Neural crest cell (in vitro differentiated cells): ENCODE measurements at places on chromosomes 12 and 14. TPM values are rescaled to one million over a fixed set of nuclear protein-coding genes. Genes with fewer than 3 reads are reported as not detected.

Gene WNT1
- total RNA-seq, result 1.2 and 2.1 TPM in 2 replicates

Gene SLC25A21
- total RNA-seq, result 2.2 and 4.2 TPM in 2 replicates

Gene LRRIQ1
- total RNA-seq, result 3.8 and 4.3 TPM in 2 replicates

Gene CIDEB
- total RNA-seq, result not detected in 2 replicates

Gene TAS2R46
- total RNA-seq, result 0.43 and 0.89 TPM in 2 replicates

Gene LRTM2
- total RNA-seq, result 0.19 TPM in 1 of 2 replicates, not detected in the other

Gene PMEL
- 36.9 and 39.9 TPM in 2 replicates for total RNA-seq

Gene CLEC9A
- not detected in 2 replicates for total RNA-seq

Gene SLC10A1
- not detected in 2 replicates for total RNA-seq

Gene MANSC4
- total RNA-seq, result not detected in 2 replicates

Gene DHH
- total RNA-seq, result 1.5 TPM in 2 replicates

DNA sequence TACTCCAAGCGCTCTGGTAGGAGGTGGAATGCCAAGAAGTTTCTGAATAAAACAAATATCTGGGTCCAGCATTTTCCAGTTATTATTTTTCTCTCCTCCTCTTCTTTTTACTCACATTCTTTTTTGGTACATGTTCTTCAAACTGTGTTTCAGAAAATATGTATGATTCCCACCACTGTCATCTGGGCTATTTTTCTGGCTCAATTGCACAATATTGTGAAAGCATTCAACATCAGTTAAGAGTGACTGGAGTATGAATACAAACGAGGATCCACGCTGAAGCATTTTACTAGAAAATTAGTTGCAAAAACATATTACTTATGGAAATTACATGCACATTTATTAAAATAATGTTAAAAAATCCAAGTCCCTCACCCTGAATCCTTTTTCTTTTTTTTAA is 61.5 kb downstream of the KCNMB4 start:
- no peak for DNase-seq

- DNase-seq, result no peak
Observed at GRCh38 chr12:128339126-128339520, 72.2 kb downstream of the TMEM132C start.

- no peak for DNase-seq
Observed at GRCh38 chr12:48764521-48764920, 24.4 kb downstream of the ADCY6 start.

- no peak for DNase-seq
Observed at GRCh38 chr14:45610318-45610717, 357.3 kb upstream of the MIS18BP1 start.

DNA sequence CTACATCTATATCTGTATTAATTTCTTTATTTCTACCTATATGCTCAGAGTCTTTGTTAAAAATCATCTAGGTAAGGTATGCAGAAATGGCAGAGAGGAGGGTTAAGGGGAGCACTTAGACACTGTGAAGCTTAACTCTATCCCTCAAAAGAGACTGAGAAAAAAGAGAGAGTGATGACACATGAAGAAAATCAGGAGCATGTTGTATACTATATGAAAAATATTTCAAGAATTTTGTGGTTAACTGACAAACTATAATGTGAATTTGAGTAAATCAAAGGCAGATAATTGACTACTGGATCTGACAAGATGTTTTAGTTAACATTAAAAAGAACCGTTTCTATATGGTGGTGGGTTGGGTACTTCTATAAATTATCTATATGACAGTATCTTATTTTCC is 1814.2 kb upstream of the SEL1L start:
- no peak for DNase-seq

- no peak for DNase-seq
Observed at GRCh38 chr12:88896958-88897357, 316.7 kb upstream of the KITLG start.

- peak; percentile 20 for DNase-seq
Observed at GRCh38 chr12:130715998-130716968, at the start of gene RIMBP2. RIMBP2 (minus strand) TSS chr12:130716299; CDS start chr12:130479013, 237,286 bp downstream.

- DNase-seq, result no peak
Observed at GRCh38 chr14:22556021-22556989, 32.7 kb downstream of the DAD1 start.

DNA sequence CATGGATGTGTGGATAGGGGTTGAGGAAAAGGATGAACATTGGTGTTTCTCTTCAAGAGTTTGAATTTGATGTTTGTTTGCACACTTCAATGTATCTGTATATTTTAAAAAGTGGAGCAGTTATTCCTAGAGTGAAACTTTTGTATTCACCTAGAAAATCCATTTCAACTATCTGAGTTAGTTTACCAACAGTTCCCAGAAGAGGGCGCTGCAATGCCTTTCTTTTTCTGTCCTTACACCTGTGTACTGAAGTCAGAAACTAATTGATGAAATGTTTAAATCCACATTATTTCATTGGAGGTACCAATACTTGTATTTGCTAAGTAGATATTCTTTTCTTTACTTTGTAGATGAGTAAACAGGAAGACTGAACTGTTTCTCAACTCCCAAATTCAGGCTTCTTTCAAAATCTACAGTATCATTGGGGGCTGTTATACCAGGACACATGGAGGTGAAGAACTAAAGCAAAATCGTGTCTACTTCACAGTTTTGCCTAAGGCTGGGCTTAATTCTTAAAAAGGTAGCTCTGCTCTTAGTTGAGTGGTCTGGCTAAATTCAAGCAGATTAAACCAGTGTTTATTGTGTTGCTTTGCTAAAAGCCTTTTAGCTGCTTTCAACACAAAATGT is 26.6 kb upstream of the KLRB1 start:
- peak; percentile 16 for DNase-seq

- no peak for DNase-seq
Observed at GRCh38 chr14:71346685-71347084, 439.4 kb downstream of the PCNX1 start.

DNA sequence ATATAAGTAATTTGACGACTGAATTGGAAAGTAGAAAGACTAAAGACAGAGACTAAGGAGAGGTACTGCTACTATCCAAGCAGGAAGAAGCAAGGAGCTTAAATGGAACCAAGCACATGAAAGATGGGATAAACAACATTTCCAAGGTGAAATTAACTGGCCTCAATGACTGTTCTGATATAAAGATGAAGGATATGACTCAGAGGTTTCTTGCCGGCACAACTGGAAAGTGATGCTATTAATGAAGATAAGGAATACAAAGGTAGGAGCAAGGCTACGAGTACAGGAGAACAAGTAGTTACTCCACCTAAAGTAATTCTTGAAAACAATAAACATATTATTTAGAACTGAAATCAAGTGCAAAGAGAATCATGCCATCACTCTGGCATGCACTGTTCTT is 6.4 kb downstream of the SNX6 start:
- DNase-seq, result no peak

DNA sequence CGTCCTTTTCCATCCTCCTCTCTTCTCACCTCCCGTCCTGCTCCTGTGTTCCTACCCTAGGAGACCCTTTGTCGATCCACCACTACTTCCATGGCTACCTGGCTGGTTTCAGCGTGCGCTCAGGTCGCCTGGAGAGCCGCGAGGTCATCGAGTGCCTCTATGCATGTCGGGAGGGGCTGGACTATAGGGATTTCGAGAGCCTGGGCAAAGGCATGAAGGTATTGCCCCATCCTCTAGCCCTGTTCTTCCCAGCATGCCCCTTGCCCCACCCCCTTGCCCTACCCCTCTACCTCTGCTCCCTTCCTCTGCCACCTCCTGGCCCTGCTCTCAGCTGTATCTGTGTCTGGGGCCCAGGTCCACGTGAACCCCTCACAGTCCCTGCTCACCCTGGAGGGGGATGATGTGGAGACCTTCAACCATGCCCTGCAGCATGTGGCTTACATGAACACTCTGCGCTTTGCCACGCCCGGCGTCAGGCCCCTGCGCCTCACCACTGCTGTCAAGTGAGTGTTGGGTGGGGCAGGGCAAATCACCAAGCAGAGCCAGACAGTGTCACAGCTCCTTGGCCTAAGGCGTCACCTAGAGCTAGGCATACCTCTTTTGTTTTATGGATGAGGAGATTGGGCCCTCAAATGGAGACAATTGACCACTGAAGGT is 12.8 kb downstream of the CLSTN3 start:
- DNase-seq, result no peak

- DNase-seq, result no peak
Observed at GRCh38 chr12:30928356-30929244, 2.1 kb downstream of the TSPAN11 start.

DNA sequence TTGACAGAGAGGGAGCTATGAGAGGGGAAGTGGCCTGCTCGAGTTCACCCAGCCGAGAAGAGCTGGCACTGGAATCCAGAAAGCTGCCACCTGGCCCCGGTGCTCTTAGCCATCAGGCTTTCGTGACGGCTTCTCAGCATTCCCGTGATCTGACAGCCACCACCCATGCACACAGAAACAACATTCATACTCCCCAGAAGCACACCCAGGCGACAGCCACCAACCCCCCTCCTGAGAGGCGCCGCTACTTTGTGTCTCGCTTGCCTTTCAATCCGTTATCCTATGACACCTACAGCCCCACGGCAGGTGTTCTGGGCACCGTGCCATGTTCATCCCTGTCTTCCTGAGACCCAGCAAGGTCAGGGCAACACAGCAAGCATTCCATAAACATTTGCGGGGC is 31.4 kb downstream of the PSMC1 start:
- no peak for DNase-seq

DNA sequence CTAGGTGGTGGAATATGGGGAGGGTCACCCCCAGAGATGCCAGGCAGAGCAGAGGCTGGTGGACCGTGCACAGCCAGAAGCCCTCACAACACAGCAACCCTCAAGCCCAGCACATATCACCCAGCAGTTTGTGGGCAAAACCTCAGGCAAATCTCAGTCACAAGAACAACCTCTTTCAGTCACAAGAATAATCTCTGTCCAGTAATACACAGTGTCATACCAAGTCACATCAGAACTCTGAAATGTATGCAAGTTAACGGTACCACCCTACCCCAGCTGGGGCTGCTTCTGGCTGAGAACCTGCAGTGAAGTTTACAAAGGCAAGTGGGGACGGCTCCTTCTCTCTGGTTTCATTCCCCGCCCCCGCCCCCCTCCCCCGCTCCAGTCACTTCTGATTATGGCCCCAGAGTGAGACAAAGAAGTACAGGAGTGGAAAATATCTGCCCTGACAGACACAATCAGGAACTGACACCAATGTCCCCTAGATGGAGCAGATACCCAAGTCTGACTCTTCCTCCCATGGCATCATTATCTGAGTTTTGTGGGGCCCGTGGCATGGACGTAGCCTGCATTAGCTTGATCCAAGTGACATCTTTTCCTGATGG is 480.9 kb upstream of the TMEM132C start:
- DNase-seq, result no peak

- DNase-seq, result no peak
Observed at GRCh38 chr12:67651132-67651695, 2.7 kb downstream of the DYRK2 start.

DNA sequence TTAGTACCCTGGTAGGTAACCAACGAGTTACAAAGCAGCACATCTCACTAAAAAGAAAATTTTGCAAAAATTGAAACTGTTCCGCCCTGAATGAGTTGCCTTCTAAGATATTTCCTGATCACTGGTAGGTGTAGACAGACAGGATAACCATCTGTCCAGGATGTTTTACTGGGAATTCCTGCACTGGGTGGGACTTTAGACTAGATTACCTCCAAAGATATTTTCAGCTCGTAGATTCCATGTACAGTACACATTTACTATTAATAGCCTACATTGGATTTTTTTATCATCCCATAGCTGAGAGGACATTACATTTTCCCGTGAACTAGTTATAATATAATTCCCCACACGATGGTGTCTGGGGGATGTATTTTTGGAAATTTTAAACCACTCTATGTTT is 139.6 kb downstream of the DYRK2 start:
- DNase-seq, result no peak

- no peak for DNase-seq
Observed at GRCh38 chr12:96514328-96514727, 25.0 kb downstream of the CFAP54 start.

GRCh38 chr12:27104546-27104945 is 22.2 kb upstream of the C12orf71 start:
- no peak for DNase-seq

DNA sequence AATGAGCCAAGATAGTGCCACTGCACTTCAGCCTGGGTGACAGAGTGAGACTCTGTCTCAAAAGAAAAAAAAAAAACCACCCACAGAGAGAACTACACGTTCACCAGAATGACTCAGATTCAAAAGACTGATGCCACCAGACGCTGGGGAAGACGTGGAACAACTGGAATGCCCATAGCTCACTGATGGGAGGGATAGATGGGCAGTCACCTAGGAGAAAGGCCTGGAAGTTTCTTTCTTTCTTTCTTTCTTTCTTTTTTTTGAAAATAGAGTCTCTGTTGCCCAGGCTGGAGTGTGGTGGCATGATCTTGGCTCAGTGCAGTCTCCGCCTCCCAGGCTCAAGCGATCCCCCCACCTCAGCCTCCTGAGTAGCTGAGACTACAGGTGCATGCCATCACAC is 10.0 kb upstream of the KLC1 start:
- no peak for DNase-seq

DNA sequence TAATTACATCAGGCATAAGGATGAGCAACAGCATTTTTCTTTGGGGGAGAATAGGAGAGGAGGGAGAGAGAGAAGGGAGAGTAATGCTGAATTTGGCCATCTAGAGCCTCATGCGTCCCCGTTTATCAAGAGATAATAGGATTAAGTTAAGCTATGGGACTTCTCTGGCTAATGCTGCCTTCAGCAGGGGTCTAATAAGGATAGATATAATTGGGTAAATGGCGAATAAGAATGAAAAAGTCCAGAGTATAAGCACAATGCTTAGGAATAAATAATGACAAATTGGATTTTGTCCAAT is 470.0 kb downstream of the EGLN3 start:
- no peak for DNase-seq

- DNase-seq, result no peak
Observed at GRCh38 chr12:93852173-93852591, 175.0 kb downstream of the CRADD start.

DNA sequence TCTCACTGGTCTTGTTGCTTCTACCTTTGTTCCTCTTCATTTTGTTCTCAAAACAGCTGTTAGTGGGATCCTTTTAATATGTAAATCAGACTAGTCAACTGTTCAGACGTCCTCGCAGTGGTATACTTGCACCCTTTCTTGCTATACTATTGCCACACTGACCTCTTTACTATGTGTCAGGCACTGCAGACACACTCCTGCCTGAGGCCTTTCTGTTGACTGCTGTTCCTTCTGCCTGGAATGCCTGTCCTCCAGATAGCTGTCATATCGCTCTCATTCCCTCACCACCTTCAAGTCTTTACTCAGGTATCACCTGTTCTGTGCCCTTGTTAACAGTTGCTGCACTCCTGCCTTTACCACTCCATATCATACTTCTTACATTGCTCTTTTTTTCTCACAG is 90.0 kb upstream of the TMEM263 start:
- DNase-seq, result no peak

DNA sequence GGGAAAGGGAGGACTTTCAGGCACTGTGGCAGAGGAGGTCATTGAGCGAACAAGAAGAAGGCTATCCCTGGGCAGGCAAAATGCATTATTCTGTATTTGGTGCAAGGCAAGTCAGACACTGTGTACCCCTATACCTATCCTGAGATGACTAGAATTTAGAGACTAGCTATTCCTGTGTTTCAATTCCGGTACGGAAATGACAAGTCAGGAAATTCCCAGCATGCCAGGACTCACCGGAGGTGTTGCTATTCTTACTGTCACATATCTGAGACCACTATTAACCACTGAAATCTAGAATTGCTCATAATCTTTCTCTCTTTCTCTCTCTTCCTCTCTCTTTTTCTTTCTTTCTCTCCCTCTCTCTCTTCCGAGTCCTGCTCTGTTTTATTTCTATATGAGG is 297.1 kb downstream of the PDZRN4 start:
- DNase-seq, result no peak
